ENCODE measurements at places on chromosomes 13 and 19.

- no peak for DNase-seq
These were observed 99.0 kb upstream of the MCF2L start for GRCh38 chr13:112870051-112870331.

GRCh38 chr19:54095136-54095858 is 5.3 kb downstream of the OSCAR start:
- no peak for DNase-seq

GRCh38 chr13:104008541-104009435 is 942.6 kb upstream of the SLC10A2 start:
- no peak for DNase-seq

DNA sequence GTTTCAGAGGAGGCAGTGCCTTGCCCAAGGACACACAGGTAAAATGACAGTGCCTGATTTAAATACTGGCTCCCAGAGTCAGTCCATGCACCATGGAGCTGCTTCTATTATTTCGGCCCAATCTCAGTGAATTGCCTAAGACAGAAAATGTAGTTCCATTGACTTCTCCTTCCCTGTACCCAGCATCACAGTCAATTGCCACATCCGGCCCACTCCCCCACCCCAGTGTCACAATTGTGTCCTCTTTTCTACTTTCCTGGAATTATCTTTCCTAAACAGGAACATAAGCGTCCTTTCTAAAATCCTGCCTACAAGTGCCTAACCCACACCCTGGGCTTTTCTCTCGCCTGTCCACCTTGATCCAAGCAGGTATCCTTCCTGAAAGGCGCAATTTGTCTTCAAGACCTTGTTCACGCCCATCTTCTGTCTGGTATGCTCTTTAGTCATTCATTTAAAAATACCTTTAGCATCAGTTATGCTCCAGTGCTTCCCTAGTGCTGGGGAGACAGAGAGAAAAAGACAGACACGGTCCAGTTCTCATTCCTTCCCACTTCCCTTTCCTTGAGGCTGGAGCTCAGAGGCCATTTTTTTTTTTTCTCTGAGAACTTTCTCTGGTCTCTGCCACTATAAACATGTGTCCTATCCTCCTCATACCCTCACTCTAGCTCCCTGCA is 411.4 kb downstream of the LIG4 start:
- DNase-seq = no peak

DNA sequence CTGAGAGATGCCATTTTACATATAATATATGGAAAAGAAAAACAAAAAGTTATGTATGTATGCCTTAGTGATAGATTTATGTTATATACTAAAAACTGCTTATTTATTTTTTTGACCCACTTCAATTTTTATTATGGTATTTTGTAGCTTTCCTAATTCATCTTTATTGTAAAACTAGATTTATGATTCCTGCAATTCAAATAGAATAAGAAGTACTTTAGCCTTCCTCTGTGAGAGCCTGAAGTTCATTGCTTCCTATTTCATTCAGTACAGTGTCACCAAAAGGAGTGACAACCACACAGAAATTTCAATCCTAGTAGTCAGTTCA is 158.1 kb downstream of the RGCC start:
- DNase-seq = no peak

DNA sequence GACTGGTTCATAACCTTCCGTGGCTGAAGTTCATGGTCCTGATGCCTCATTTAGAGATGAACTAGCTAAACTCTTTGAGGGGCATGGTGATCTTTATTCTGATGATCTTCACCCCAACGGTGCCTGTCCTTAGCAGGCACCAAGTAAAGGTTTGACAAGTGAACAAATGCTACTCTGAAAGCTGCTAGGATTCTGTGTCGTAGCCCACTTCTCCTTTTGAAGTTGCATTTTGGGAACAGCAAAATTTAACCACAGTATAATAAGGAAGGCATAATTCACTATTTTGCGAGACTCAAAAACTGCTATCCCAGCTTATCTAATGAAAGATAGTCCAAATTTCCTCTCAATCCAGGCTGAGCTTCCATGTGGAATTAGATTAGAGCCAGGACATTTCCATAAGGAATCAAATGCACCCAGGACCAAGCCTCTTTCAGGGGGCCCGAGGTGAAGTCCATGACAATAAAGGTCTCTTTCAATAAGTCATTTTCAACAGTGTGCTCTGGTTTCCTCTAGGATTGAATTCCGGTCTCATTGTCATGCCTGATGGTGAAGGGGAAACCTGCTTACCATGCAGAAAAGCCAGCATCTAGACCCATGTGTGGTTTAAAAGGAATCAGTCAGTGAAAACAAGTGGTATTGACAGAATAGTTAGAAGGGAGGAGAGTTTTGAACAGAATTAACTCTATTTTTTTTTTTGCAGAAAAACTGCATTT is 23.1 kb downstream of the SIAH3 start:
- DNase-seq = no peak

DNA sequence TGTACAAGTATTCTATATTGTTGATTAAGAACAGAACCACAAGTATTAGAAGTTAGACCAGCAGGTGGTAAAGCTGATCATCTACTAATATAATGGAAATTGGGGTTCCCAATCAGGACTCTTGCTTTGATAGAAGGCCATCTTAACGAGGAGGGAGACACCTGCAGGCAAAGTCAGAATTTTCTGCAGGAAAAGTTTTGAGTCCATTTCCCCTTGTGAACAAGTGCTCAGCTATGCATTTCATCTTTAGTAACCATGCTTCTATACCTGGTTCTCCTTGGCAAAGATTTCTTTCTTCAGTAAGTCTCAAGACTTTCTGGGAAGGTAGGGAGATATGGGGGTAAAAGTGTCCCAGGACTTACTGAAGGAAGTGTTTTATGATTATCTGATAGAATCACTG is 36.1 kb upstream of the USPL1 start:
- no peak for DNase-seq

DNA sequence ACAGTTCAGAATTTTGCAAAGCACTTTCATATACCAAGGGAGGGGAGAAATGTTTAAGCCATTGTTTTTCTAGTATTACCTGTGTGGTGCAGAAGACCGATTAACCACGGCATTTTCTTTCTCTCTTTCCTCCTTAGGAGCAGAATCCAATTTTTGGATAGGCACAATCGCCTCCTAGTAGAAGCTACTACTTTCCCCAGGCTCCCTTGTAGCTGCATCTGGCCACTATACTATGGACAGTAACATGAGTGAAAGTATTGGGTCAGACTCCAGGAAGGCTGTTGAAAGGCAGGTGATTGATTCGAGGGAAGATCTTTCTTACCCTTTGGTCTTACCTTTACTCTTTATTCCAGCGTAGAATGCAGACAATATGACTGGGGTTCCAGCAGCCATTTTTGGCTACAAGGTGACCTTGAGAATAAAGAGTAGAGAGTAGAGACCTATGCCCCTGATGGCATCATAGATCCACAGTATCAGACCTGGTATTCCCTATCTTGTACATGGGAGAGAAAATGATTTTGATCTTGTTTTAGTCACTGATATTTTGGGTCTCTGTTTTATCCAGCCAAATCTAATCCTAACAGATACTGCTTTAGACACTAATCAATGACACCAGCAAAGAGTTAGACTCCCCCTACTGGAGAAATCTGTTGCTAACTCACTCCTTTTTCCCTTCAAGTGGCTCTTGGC is 77.0 kb downstream of the LRRC63 start:
- DNase-seq = no peak

DNA sequence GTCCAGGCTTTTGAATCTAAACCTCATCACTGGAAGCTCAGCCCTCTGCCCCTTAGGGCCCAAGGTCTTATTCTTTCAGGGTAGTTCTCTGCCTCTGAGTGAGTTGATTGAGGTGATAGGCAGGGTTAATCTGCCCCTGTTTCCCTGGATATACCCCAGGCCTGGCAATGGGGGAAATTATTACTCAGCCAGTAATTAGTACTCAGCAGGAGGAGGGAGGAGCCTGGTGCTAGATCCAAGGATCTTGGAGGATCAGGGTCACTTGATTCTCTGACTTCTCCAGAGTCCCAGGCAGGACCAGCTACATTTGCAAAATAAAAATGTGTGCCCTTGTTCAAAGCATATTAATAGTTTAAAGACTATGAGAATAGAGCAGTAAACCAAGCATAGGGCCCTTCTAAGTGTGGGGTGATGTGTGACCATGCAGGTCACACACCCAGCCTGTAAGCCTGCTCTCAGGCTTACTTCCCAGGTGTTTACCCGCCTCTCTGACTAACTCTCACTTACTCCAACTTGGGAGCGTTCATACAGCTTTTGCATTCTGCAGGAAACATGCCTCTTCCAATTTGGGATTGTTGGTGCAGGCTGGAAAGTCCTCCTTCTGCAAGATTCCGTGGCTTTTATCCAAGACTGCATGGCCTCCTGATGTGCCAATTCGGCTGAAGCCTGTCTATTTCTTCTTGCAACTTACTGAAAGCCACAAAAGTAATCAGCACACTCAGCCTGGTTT is 7.9 kb upstream of the STK24 start:
- DNase-seq = no peak

DNA sequence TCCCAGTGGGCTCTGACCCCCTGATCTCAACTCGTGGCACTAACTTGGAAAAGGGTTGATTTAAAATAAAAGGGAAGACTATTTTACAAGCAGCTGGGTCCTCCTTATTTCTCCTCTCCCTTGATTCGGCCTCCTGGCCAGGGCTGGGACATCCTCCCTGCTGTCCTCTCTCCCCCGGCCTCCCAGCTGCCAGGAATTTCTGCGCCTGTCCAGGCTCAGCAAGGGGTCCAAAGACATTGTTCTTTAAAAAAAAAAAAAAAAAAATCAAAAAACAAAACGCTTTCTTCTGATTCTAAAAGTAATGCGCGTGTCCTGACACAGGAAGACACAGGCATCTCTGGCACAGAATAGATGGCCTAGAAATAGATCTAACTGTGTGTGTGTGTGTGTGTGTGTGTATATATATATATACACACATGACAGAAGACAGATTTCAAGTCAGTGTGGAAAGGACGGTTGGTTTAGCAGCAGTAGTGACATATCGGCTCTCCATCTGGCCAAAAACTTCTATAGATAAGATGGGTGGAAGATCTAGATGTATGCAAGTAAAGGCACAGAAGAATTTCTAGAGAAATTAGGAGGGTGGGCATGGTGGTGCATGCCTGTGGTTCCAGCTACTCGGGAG is 12.3 kb upstream of the LENG8 start:
- DNase-seq = no peak

GRCh38 chr19:652467-653389 is 10.3 kb downstream of the RNF126 start:
- no peak for DNase-seq

GRCh38 chr19:988081-988480 is 3.9 kb downstream of the WDR18 start:
- DNase-seq = no peak

GRCh38 chr13:102402290-102402689 is 442 bp upstream of the FGF14 start:
- peak; percentile 60 for DNase-seq

DNA sequence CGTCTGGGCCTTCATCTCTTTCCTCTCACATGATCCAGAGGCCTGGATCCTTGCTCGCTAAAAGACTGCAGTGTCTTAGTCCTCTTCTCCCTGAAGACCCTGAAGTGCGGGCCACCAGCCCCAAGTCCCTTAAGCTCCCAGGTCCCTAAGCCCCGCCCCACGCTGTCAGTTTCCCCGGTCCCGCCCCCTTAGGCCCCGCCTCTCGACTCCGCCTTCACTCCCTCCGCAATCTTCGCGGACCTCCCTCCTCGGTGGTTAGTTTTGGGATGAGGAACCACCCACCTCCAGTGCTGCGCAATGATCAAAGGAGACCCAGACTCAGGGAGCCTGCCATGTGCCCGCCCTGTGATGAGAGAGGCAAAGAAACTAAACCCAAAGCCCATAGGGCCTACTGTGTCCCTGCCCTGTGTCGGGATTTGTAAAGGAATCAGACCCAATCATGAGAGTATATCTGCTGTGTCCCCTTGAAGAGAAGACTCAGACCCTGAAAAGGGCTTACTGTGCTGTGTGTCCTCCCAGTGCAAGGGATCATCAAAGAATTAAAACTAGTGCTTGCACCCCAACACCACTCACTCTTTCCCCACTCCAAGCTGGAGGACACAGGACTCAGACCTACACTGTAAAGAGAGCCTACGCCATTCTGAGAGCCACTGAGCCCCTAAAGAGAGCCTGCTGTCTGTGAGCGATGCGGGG is 3.0 kb upstream of the COX6B1 start:
- DNase-seq = peak; percentile 94

DNA sequence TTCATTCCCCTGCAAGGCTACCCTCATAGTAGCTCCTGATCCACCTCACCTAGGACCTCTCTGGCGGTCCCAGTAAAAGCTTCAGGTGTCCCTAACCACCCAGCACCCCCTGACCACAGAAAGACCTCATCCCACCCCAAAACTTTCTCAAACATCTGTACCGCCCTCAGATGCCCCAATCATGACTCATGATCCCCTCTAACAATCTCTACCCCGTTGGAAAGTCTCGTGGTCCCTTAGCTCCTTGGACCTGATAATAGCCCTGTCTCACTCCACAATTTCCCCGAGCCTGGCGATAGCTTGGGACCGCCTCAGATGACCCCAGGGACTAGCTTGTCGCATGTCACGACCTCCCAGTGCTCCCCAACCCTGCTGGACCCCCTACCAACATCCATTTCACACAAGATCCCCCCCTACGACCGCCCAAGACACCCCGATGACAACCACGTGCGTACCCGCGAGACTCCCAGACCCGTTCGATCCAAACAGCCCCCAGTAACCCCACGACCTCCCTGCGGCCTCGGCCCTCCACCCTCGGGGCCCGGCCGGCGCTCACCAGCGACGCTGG is 450 bp downstream of the NDUFA11 start:
- peak; percentile 26 for DNase-seq

DNA sequence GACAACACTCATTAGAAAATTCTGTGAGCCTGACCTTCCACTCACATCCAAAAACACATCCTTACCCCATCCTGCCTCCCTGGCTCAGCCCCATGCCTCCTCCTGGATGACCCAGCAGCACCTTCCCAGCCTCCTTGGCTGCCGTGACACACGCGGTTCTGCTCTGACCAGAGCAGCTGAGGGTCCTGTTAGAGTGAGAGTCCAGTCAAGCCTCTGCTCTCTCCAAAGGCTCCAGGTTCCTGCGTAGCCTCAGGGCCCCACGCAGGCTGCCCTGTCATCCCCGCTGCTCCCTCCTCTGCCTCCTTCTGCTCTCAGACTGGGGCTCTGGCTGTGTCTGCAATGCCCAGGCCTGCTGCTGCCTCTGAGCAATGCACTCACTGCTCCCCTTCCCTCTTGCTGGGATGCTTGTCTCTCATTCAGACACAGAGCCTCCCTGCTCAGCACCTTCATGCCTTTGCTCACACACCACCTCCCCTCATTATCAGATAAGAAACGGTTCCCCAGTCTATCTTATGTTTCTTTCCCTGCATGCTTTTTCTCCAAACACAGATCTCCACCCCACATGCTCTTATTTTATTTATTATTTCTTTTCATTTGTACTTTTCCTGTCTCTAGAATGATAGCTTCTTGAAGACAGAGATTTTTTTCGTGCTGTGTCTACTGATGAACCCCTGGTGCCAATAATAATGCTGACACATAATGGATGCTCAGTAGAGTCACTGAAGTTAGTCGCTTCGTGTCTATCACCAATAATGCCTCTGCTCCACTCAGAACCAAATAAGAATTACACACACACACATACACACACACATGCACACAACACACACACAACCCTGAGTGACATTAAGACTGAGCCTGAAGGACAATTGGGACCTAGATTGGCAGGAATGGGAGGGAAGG is 10.2 kb upstream of the SIGLEC6 start:
- DNase-seq = no peak

GRCh38 chr19:2341244-2341751 is 12.8 kb downstream of the SPPL2B start:
- DNase-seq = no peak

GRCh38 chr19:7846155-7846646 is 16.2 kb downstream of the EVI5L start:
- DNase-seq = no peak

- no peak for DNase-seq
These were observed 1531.4 kb upstream of the SLC10A2 start for GRCh38 chr13:104597546-104598180.

All from stimulated activated CD4-positive, alpha-beta T cell treated with anti-CD3 and anti-CD28 coated beads, Interleukin-15, amount 100 ng/mL, for 24 hours (primary cell).